Urothelium cell line (cell line): ENCODE measurements at places on chromosomes 2 and 18.

DNA sequence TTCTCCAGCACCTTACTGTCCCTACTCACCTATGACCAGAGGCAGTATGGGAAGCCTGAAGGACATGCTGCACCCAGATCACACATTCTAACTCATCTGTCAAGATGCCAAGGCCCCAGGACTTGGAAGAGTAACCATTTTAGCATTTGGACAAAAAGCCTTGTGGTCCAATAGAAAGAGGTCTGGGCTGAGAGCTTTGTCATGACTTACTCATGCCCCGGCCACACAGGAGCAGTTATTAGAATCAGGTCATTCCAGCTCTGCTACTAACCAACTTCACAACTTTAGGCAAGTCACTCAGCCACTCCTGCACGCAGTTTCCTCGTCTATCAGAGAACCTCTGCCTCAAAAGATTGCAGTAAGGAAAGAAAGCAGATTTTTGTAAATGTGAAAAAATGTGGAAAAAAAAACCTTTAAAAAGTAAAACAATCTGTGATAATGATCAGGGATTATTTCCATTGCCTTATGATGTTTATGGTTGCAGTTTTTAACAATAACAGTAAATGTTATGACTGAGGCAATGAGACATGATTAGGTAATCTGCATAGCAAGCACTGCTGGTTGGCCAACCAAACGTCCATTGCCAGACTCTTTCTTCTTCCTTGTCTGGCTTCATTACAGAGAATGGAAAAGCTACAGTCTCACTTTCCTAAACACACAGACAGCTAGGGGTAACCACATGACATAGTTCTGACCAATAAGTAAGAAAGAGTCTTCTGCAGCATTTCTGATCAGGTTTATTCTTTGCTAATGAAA is 255.4 kb upstream of the CHAC2 start:
- no peak for DNase-seq

GRCh38 chr2:8633186-8633734 is 48.6 kb upstream of the ID2 start:
- DNase-seq, result peak; percentile 29

- DNase-seq, result no peak
Observed at GRCh38 chr2:241724975-241725870, 9.2 kb upstream of the D2HGDH start.

GRCh38 chr2:235085476-235085875 is 133.7 kb downstream of the SH3BP4 start:
- no peak for DNase-seq

DNA sequence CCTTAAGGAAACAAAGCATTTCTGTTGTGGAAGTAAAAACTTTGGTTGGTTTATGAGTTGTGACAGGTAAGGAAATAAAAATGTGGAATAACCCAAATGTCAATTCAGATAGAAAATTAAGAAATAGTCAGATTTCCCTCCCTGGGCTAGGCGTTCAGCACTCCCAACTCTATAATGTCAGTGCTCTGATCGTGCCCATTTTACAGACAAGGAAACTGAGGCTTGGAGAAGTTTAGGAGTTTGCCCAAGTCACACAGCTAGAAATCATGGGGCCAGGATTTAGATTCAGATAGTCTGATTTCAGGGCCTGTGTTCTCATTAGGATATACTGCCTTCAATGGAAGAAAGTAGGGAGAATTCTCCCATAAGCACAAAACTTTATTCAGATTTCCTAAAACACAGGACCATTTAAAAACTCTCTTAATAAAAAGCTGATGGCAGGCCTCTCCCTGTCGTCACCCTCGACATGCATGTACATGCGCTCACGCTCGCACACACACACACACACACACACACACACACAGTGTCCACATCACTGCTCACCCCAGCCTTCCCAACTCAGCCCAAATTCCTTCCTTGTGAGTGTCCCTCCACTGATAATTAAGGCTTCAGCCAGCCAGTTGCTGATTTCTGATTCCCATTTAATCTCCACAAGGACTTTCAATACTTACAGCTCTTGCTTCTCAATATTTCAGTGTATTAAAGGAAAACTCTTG is 49.1 kb upstream of the SLC14A2 start:
- DNase-seq, result peak; percentile 6

DNA sequence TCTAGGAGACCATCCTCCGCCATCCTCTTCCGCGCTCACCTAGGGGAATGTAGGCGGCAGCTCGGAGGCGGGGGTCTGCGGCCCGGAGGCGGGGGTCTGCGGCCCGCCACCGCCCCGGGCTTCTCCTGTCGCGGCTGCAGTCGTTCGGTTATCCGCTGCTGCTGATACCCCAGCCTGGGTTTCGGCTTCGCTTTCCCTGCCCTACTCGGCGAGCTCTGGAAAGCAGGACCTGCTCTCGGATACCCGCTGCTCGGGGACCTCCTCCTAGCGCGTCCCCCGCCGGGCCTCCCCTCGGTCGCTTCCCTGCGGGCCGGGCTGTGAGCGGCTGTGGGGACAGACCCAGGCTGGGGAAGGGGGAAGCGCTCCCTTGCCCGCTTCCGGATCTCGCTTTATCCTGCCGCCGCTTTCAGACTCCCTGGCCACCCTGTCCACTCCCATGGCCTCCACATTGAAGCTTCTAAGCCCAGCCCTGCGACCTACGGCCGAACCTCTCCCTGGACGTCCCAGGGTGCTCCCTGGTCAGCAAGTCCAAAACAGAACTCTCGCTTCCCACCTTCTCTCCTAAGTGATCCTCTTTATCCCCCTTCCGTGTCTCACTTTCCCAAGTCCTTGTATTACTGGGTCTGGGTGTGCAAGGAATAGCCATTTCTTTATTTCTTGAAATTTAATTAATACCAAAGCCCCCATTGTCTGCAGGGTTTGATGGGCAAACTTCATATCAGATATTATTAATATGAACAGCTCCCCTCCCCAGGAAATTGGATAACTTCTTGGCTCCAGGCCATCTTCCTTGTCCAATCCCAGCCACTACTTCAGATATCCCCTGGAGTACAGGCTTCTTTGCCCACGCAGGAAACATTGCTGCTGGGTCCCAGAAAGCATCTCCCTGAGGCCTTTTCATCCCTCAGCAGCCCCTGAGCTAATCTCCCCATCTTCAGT is 769 bp downstream of the FKBP1B start:
- DNase-seq, result no peak

GRCh38 chr2:160869411-160869810 is 290.8 kb upstream of the TANK start:
- DNase-seq, result peak; percentile 18

- DNase-seq, result no peak
Observed at GRCh38 chr2:69010437-69011194, 2.4 kb upstream of the ANTXR1 start.

DNA sequence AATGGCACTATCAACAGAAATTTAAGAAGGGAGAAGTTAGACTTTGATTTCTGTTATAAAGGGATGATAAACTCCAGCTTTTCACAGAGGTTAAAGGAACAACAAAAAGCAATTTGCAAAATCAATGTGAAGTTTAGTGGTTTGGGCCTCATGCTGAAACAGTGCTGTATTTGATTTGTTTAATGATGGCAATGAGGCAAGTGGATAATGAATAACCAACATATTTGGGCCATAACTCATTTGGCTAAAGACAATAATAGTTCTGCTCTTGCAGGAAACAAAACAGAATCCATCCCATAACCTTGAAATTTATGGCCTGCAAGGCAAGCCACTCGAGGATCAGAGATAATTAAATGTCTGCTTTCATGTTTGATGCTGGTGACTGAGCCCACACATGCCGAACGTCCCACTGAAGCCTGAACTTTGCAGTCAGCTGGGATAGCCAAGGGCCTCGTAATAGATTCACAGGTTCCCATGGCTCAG is 56.5 kb downstream of the TPGS2 start:
- DNase-seq, result no peak

- DNase-seq, result no peak
Observed at GRCh38 chr2:144572977-144573376, 53.1 kb upstream of the ZEB2 start.

- no peak for DNase-seq
Observed at GRCh38 chr2:127048618-127048935, 58.4 kb downstream of the BIN1 start.

DNA sequence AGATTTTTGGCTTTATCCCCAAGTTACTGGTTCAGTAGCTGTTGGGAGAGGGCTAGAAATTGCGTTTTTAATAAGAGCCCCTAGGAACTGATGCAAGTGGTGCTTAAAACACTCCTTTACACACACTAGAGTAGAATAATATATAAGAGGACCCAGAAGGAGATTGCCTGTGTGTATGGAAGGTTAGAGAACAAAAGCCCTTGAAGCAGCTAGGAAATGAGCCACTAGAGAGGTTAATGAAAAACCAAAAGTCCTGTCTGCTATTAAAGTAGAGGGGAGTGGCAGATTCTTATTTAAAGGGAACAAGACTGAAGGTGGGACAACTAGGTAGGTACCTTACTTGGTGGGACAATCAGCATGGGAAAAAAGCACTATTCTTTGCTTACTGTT is 14.4 kb upstream of the SLC39A10 start:
- no peak for DNase-seq

GRCh38 chr2:128250229-128251025 is 68.2 kb downstream of the HS6ST1 start:
- no peak for DNase-seq

- DNase-seq, result no peak
Observed at GRCh38 chr2:23706613-23707078, 220.3 kb downstream of the ATAD2B start.

DNA sequence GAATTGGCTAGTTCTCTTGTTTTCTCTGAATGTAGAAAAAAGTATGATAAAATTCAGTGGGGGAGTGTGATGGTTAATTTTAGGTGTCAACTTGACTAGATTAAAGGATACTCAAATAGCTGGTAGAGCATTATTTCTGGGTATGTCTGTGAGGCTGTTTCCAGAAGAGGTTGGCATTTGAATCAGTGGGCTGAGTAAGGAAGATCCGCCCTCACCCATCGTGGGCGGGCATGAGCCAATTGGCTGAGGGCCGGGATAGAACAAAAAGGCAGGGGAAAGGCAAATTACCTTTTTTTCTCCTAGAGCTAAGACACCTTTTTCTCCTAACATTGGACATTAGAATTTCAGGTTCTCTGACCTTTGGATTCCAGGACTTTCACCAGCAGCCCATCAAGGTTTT is 667.6 kb upstream of the SLC8A1 start:
- DNase-seq, result no peak
